Stimulated activated CD4-positive, alpha-beta T cell treated with anti-CD3 and anti-CD28 coated beads, Interleukin-2, amount 100 ng/mL, for 4 hours (primary cell): ENCODE measurements at places on chromosomes 1 and 21.

- no peak for DNase-seq
These were observed 70.3 kb downstream of the HSF2BP start for GRCh38 chr21:43588957-43589356.

DNA sequence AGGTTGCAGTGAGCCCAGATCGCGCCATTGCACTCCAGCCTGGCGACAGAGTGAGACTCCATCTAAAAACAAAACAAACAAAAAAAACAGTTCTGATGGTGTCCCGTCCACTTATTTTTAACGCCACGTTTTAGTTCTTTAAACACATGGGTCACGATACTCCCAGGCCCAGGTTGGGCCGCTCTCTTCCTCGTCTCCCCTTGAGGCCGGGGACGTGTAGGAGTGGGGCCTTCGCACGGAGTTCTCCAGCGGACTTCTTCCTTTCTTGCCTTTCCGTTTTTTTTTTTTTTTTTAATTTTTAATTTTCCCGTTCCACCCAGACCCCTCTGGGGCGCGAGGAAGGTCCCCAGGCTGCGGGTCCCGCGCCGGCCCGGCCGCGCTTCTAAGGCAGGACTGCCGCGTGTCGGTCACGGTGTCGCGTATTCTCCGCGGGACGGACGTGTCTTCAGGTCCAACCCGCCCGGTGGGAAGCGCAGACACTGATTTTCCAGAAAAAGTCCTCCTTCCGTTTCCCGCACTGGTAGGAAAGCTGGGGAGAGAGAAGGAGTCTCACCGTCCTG is 47.5 kb upstream of the SLC19A1 start:
- no peak for DNase-seq

DNA sequence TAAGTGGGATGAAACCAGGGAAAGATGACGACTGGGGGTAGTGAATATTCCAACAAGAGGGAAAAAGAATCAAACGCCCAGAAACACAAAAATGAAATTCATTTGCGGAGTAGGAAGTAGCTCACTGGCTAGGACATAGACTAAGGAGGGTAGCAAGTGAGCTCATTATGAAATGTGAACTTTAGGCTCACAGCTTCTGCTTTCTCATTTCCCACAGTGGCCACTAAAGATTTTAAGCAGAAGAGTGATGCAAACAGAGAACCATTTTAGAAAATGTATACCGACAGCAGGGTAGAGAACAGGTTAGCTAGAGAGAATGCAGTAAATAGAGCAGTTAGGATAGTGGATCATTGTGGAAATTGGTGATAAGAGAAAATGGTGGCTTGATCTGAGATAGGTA is 3.5 kb downstream of the CD48 start:
- DNase-seq = no peak

DNA sequence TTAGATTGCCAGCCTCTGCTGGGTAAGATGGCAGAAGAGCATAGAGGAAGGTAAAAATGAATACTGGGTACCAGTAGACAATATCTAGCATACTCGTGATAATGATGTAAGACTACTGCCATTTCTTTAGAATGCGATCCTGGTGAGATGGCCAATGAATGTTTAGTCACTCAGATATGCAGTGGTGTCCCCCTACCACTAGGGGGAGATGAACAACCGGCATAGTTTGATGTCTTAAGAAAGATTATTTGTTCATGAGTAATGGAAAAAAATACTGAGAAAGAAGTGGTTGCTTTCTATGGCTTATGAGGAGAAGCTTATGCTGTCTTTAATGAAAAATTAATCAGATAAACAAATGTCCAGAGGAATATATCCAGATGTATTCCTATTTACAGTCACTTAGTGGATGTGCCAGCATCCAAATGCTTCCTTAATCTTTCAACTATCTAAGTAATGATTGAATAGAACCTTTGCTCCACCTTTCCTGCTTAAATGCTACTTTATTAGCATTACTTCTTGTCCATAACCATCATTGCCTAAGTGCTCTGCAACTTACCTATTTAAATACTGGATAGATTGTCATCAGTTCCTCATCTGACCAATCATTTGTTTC is 256.6 kb downstream of the ST6GALNAC3 start:
- peak; percentile 32 for DNase-seq

DNA sequence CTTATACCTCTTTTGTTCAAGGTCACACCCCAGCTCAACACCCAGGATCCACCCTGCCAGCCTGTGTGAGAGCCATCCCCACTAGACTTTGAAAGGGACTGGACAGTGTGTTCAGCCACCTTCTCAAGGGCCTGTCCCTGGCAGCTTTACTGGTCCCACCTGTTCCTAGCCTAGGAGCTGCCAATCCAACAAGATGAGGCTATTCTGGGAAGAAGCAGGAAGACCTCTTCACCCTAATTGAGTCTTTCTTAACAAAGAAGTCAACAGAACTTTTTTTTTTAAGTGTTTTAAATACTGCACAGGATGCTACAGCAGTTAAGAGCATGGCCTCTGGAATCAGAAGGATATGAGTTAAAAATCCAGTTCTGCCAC is 95.8 kb upstream of the HOOK1 start:
- DNase-seq = no peak

DNA sequence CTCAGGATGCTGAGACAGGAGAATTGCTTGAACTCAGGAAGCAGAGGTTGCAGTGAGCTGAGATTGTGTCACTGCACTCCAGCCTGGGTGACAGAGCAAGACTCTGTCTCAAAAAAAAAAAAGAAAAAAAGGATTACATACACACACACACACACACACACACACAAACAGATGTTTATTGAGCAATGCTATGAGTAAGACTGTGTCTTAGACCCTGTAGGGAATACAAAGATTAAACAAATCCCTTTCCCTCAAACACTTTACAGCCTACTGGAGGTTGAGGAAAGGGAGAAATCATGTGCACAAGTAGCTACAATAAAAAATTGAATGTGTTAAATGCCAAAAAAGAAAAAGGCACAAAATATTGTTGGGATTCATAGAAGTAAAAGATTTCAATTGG is 58.1 kb downstream of the RPAP2 start:
- DNase-seq = no peak

GRCh38 chr1:39609618-39610331 is 29.7 kb downstream of the HEYL start:
- peak; percentile 65 for DNase-seq

DNA sequence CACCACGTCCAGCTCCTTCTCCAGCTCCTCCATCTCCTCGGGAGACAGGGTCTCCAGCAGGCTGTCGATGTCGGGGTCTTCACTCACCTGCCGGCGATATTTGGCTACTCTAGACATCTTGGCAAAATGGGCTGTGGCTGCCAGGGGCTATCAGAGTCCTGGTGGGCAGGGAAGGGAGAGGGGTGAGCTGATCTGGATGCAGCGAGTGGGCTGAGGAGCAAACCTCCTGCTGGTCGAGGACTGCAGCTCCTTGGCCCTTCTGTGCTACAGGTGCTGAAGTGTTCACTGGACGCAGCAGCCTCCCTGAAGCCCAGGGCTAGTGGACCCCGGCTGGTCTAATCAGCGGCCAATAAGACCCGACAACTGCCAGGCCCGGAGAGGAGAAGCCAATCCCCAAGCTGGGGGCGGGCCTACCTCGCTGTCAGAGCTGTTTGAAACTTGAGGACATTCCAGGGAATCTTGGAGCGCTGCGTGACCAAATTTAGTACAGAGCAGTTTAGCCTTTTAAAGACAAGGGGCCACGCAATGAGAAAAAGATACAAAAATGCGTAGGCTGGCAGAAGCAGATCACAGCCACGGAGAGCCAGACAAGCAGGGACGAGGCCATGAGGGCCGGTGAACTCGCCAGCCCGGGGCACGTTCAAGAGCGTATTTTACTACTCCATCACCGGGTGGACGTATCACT is at the start of gene LMOD1:
TSS of gene LMOD1 (minus strand) at position 325 of the 685 bp plus-strand sequence. CDS start at position 117, 208 bp downstream.
- no peak for DNase-seq

DNA sequence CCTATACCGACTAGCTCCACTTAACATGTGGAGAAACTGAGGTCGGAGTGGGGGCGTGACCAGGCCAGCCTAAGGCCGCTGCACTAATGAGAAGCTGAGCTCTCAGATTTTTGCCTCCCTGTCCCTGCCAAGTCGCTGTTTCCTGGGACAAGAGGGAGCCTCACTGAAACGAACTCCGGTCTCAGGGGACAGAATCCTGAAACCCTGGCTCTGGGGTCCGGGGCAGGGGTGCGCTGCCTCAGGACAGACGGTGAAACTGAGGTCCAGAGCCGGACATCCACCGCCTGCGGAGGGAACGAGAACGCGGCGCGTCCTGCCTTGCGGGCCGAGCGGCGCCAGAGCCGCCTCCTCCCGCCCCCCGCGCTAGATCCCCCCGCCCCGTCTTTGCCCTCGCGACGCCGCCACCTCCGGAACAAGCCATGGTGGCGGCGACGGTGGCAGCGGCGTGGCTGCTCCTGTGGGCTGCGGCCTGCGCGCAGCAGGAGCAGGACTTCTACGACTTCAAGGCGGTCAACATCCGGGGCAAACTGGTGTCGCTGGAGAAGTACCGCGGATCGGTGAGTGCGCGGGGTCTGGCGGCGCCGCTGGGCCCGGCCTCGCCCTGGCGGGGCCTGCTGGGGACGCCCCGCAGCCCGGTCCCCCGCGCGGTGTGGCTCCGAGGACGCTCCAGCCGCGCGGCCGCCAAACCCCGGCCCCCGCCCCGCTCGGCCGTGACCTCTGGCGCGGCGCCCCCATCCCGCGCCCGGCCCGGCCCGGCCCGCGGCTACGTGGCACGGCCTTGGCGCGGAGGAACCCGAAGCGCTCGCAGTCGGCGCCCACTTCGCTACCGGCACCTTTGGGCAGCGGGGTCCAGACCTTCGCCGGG is at the start of gene GPX7:
TSS of gene GPX7 (plus strand) at position 381 of the 865 bp plus-strand sequence. CDS start at position 420, 39 bp downstream.
- peak; percentile 30 for DNase-seq

- no peak for DNase-seq
These were observed 17.5 kb upstream of the ALPL start for GRCh38 chr1:21491488-21492355.

GRCh38 chr1:162856260-162856659 is 4.7 kb downstream of the CCDC190 start:
- DNase-seq = no peak

- DNase-seq = no peak
These were observed 14.6 kb downstream of the NCMAP start for GRCh38 chr1:24570265-24571125.

- DNase-seq = no peak
These were observed 21.2 kb upstream of the MRPS6 start for GRCh38 chr21:34052171-34052570.
